ENCODE measurements at places on chromosomes 7 and 10. TPM values are rescaled to one million over a fixed set of nuclear protein-coding genes. Genes with fewer than 3 reads are reported as not detected.

SPDYE2 gene
- total RNA-seq = not detected

PSD gene
- total RNA-seq = 0.24 TPM

PON1 gene
- total RNA-seq = not detected

NKX6-2 gene
- not detected for total RNA-seq

LRIT1 gene
- not detected for total RNA-seq

CCL26 gene
- 0.97 TPM for total RNA-seq

STEAP1B gene
- 2.8 TPM for total RNA-seq

SYT15B gene
- total RNA-seq = 2.6 TPM

HOXA4 gene
- 9.5 TPM for total RNA-seq

CDNF gene
- total RNA-seq = 0.95 TPM

SPDYE8 gene
- not detected for total RNA-seq

GIMAP1 gene
- 3.3 TPM for total RNA-seq

PTPN20 gene
- total RNA-seq = 1.3 TPM

FEZF1 gene
- not detected for total RNA-seq

GRCh38 chr10:131271195-131271880 is 40.2 kb downstream of the TCERG1L start:
- DNase-seq = peak; percentile 67

GRCh38 chr7:33646891-33647391 is 258.4 kb upstream of the BMPER start:
- DNase-seq = no peak

GRCh38 chr7:82443036-82443546 is 486 bp downstream of the CACNA2D1 start:
- DNase-seq = peak; percentile 80

DNA sequence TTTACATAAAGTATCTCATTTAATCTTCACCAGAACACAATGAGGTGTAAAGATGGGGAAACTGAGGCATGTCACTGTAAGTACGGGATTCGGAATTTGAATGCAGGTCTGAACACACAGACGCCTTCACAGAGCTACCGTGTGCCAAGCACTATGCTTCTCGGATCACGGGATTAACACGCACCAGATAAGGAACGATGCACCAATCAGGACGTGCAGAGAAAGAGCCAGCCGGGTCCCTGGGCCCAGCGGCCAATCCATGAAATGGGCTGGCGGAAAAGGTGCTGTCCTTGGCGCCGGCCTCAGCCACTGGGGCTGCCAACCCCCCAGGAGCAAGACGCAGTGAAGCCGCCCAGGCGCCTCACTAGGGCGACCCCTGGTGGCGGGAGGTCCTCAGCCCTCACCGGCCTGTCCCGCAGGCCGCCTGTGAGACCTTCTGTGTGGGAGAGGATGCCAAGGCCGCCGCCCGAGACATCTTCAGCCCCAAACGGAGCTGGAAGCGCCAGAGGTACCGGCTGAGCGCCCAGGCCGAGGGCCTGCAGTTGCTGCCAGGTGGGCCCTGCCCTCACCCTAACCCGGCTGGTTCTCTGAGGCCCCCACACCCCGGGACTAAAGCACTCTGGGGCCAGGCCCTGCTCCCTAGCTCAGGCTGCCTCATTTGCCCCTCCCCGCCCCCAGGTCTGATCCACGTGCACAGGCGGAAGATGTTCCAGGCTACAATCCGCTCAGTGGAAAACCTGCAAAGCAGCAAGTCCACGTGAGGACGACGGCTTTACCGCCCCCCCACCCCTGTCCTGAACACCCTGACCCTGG is 15.6 kb downstream of the ATG9B start:
- DNase-seq = peak; percentile 94

DNA sequence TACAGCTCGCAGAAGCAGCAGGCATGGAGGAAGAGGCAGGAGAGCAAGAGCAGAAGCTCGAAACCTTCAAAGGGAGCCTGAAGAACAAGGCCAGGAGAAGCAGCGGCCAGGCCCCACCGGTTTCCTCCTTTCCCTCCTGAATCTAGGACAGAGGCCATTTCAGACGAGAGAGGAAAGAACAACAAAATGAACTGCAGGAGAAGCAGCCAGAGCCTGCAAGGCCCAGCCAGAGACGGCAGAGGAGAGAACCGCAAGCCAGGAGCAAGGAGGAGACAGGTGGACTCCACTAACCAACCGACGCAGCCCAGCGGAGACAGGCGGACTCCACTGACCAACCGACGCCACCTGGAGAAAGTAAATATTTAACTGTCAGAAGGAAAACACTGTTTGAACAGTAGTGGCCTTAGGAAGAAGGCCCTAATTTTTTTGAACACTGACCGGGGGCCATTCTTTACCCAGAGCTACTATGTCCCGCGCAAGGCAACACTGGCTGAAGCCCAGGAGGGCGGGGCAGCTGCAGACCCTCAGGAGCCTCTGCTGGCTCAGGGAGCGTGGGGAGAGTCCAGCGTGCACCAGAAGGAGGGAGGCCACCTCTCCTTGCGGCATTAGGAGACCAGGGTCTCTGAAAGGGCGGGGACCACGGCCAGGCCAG is 559.2 kb downstream of the PTPRN2 start:
- peak; percentile 49 for DNase-seq

DNA sequence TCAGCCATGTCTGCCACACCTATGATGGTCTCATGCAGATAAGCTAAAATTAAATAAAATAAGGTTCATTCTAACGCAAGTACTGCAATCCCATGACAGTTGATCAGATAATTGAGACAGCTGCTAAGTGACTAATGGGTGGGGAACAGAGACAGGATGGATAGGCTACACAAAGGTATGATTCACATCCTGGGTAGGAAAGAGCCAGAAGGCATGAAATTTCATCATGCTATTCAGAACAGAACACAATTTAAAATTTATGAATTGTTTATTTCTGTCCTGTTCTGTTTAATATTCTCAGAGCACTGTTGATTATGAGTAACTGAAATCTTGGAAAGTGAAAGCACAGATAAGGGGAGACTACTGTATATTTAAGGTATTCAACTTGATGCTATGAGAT is 381.8 kb upstream of the SORCS1 start:
- no peak for DNase-seq

- peak; percentile 62 for DNase-seq
These were observed 38.8 kb upstream of the FAM20C start for GRCh38 chr7:153604-154003.

- no peak for DNase-seq
These were observed 25.4 kb upstream of the HIBADH start for GRCh38 chr7:27688056-27688455.

- no peak for DNase-seq
These were observed 171.2 kb downstream of the ZNF365 start for GRCh38 chr10:62545160-62546066.

GRCh38 chr10:88879534-88880281 is at the start of gene STAMBPL1:
Gene STAMBPL1, plus strand, starts transcription at chr10:88880245. Its CDS starts 21,464 bp downstream, at chr10:88901709.
- DNase-seq = no peak

DNA sequence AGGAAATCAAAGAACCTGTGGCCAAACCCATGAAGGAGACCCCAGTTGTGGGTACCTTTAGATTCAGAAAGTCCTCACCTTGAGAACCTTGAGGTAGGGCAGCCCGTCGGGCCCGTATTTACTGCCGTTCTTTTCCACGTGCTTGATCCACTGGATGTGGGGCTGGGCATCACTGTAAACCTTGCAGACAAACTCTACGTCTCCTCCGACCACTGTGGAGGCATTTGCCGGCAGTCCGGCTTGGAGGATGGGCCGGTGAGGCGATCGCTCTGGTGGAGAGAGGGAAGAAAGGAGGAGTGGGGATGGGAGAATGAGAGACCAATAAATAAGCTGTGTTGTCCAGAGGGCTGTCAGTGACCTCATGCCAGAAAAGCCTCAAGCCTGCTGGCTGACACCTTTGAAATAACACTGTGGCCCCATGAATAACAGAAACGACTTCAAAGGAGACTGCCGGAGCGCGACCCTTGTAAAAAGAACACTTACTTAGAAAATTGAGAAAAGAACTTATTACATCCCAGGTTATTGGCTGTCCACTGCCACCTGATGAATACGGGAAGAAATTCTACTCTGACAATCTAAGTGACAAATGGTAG is 78.2 kb downstream of the FGFR2 start:
- no peak for DNase-seq

- no peak for DNase-seq
These were observed 27.4 kb upstream of the SLC26A3 start for GRCh38 chr7:107830420-107830819.

- no peak for DNase-seq
These were observed 165.5 kb downstream of the DKK1 start for GRCh38 chr10:52479567-52479966.

DNA sequence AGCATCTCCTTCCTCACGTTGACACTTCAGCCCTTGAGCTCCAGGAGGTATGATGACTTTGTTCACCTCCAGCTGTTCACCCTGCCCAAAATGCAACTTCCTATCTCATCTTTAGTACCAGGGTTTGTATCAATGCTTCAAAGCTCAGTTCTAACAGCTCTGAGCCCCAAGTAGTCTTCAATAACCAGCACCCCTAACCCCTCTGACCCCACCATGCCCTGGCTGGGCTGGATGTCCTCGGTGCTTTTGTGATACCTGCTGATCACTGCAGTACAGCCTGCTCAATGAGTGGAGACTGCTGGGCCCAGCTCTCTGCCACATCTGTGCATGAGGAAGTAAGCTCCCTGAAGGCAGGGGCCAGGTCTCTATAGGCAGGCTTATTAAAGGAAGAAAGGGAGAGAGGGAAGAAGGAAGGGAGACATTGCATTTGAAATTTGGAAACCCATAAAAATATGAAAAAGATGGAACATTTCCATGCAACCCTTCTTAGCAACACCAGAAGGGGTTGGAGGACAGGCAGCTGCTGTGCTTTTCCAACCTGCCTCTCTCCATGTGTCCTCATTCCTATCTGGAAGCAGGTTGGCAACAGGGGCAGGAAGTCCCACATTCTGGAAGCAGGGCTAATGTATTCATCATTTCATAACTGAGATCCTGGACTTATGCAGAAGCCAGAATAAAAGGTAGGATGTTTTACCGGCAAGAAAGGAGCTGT is 756.1 kb downstream of the GRID1 start:
- no peak for DNase-seq

GRCh38 chr10:69612760-69613159 is 17.3 kb upstream of the FAM241B start:
- DNase-seq = no peak

DNA sequence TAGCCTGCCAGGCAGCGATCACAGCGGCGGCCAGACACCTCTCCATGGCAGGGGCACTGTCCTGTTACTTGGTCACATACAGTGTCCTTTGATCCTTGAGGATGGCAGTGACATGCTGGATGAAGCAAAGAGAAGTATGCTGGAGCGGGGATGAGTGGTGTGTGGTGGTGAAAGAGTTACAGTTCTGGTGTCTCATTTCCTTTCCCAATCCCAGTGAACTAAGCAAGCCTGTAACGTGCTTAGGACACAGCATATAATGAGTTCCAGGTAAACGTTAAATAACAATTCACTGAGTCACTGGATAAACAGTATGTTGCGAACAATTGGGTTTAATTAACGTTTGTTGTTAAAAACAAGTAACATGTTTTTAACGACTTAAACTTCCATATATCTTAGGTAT is 63.5 kb upstream of the LAMB1 start:
- no peak for DNase-seq

GRCh38 chr10:122281751-122282150 is 10.7 kb downstream of the BTBD16 start:
- no peak for DNase-seq

- DNase-seq = no peak
These were observed 23.2 kb downstream of the PPP1R17 start for GRCh38 chr7:31710171-31710570.

- no peak for DNase-seq
These were observed 452 bp upstream of the TMEM140 start for GRCh38 chr7:135147341-135147898.

DNA sequence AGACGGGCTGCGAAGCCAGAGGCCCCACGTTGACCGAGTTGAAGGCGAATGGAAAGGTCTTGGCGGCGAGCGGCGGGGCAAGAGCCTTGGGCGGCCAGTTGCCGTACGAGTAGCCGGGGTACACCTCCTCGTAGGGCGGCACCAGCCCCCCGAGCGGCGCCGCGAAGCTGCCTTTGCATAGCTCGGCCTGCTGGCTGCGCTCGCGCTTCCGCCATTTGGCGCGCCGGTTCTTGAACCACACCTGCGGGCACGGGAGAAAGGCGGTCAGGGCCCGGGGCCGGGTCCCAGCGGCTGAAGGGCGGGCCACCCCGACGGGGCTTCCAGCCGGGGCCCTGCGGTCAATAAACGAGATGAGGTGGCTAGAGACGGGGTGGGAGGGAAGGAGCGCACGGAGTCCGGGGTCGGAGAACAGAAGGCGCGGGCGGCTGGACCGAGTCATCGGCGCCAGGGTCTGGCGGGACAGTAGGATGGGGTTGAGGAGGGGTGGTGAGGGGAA is 4.8 kb downstream of the ELOVL3 start:
- peak; percentile 84 for DNase-seq

DNA sequence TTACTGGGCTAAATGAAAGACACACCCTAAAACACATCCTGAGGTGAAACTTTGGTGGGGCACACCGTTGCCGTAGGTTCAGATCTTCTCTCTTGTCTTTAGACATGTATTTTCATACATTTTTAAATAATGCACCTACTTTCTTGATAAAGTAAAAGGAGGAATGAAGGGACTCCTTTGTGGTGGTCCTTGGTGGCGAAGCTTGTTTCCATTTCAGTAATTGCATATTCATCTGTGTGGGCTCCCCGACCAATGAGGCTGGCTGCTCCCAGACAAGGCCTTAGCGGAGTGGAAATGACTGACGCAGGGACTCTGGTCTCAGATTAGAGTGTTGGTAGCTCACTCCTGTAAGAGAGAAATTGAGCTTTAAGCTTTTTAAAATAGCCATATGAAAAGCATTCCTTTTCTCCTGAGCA is 815 bp downstream of the CCSER2 start:
- no peak for DNase-seq

GRCh38 chr10:43852149-43852548 is 203.5 kb upstream of the ZNF32 start:
- no peak for DNase-seq

DNA sequence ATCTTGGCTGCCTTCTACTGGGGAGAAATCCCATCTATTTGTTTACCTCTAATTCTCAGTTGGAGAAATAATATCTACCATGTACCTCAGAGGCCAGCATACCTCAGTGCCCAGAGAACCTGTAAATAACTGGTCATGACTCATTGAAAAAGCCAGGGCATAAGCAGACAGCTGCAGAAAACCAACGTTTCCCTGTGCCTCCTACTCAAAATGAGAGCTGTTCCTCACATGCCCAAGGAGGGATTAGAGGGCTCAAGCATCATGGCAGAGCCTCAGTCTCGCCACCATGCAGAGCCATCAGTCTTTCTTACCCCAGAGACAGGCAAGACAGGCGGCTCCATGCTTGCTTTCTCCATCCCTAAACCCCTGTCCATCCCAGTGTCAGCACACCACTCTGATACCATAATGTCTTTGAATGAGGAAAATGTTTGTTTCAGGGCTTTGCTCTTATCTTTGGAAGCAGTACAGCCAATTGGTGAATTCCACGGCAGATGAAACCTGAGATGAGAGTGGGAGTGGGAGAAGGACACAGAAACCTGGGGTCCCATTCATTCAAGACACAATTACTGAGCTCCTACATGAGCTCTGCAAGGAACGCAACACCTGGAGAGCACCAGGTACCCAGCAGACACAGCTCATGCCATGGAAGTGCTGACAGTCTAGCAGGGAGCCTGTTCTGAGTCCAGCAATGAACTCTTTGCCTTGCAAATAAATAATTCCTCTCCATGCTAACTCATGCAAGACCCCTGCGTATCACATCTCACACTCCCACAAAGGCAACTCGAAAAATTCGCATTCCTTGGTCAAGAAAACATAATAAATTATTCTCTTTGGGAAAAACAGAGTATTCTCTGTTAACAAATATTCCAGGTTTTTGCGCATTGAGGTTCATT is 21.1 kb downstream of the PON1 start:
- DNase-seq = no peak

GRCh38 chr7:82548141-82548688 is 104.6 kb upstream of the CACNA2D1 start:
- no peak for DNase-seq

GRCh38 chr7:91940171-91940570 is 491 bp upstream of the AKAP9 start:
- no peak for DNase-seq
